ENCODE measurements at places on chromosomes 3 and 15.

GRCh38 chr3:84962415-84962814 is 3.6 kb downstream of the CADM2 start:
- DNase-seq, result no peak

DNA sequence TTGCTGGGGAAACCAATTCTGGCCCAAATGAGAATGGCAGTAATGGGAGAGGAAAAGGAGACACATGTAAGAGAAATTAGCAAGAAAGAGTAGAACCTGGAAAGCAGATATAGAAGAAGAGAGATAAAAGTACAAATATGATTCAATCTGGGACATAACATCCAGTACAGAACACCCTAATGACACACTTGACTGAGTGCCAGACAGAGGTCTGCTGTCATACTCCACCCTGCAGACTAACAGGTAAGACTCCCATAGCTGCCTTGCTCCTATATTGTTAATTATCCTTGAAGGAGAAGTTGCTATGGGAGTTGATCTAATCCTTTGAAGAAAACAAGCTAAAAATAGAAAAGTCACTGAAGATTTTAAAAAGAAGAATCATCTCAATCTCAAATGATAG is 21.1 kb downstream of the CCPG1 start:
- DNase-seq, result no peak

DNA sequence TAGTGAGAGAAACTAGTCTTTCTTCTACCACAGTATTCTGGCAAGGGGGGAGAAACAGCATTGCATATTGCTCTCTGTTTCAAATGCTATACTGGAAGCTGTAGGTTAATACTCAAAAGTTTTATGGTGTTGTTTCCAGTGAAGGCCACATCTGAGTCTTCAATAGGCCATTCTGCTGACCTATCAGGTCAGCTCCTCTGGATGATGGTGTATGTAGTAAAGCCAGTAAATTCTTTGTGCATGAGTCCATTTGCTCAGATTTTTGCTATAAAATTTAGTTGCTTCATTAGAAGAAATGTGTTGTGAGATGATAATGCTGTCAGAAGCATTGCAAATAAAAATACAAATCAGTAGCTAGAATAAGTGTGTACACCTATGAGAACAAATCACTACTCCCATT is 64.9 kb upstream of the RBMS3 start:
- DNase-seq, result no peak

DNA sequence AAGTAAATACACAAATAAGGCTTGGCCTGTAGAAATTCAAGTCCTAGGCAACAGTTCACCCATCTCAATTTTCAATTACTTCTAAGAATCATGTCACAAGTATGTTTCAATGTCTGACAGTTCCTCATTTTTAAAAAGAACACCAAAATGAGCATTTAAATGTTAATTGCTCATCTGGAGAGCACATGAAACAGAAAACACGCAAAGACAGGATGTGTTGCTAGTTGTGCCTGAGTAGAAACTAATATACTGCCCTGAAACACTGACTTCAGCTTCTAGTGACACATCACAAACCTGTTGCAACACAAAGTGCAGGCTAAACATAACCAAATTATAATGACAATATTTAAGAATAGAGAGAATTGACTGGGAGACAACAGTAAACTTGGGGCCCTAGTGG is 167.3 kb upstream of the THBS1 start:
- no peak for DNase-seq

DNA sequence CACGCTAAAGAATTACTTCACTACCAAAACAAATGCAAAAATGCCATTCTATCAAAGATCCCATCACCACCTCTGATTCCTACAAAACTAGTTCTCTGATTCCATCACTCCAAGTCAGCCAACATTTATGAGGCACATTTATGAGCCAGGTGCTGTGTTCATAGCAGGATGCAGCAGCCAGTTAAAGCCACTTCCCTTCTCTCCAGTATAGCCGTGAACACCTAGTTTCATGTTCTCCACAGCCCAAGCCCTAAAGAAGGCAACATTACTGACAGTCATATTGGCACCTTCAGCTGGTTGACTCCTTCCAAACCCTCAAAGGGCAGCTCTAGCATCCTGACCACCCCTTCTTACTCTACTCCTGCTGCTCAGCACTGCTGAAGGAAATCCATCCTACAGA is 36.4 kb downstream of the RYK start:
- DNase-seq, result no peak

- DNase-seq, result no peak
Observed at GRCh38 chr15:67050062-67050461, 15.3 kb upstream of the SMAD3 start.

GRCh38 chr3:189076449-189076848 is 95.3 kb upstream of the TPRG1 start:
- no peak for DNase-seq

GRCh38 chr3:129603561-129603942 is 2.9 kb downstream of the PLXND1 start:
- no peak for DNase-seq

- no peak for DNase-seq
Observed at GRCh38 chr15:49810720-49811119, 189.9 kb downstream of the DTWD1 start.

DNA sequence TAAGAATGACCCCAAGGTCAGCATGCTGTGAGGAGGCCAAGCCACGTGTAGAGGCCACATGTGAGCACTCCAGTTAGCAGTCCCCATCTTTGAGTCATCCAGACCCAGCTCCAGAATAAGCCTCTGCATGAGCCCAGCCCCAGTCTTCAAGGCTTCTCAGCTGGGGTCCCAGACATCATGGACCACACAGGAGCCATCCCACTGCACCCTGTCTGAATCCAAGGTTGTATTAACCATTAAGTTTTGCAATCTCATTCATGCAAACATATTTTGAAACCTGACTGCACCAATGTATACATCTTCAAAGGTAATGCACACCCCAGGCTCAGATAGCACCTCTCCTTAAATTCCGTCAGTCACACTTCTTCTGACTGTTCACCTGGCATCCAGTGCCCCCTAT is 249.1 kb upstream of the CHRNA7 start:
- no peak for DNase-seq

GRCh38 chr15:66599536-66600239 is 33.9 kb upstream of the LCTL start:
- no peak for DNase-seq

DNA sequence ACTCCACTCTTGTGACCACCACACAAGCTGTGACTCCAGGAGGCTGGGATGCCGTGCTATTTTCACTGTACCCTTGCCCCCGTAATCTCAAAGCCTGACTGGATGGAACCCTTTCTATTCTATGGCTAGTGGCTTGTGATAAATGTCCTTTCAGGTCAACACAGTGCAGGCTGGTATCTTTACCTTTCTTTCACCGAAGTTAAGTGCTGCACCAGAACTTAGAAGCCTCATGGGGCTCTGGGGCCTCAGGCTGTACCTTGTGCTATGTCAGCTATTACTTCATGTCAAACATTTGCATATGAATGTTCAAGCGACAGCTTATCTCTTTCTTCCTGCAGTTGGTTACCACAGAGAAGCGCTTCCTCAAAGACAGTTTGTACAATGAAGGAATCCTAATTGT is 66.8 kb downstream of the RPL39L start:
- DNase-seq, result no peak

- DNase-seq, result no peak
Observed at GRCh38 chr15:73686781-73687256, 2.6 kb downstream of the CD276 start.

DNA sequence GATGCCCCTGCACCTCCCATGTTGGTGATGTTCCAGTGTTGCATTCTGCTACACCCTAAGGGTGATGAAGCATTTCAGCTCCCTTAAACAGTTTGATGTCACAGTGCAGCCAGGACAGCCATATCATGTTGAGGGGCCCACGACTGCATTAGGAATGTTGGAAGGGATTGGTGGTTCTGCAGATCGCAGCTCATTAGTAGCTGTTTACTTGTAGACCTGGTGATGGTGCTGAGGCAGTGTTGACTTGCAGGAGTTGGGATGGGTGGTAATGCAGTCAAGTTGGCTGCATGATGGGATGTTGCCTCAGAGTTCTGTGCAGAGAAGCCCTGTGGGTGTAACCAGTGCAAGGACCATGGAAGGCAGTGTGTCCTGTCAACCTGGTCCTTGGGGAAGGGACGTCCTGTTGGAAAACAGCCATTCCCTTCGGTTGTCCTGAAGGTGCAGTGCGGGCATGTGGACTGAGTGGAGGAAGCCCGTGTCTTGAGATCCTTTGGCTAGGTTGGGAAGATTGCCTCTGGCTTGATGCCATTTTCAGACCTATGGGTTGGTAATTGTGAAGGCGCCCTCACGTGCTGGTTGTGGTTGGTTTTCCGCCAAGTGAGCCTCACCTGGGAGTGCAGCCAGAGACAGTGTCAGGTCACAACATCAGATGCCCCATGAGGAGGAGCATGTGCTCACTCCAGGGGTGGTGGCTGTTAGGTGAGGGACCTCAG is 100.7 kb downstream of the SNRPN start:
- no peak for DNase-seq

- no peak for DNase-seq
Observed at GRCh38 chr3:15578289-15578867, 23.0 kb downstream of the HACL1 start.

DNA sequence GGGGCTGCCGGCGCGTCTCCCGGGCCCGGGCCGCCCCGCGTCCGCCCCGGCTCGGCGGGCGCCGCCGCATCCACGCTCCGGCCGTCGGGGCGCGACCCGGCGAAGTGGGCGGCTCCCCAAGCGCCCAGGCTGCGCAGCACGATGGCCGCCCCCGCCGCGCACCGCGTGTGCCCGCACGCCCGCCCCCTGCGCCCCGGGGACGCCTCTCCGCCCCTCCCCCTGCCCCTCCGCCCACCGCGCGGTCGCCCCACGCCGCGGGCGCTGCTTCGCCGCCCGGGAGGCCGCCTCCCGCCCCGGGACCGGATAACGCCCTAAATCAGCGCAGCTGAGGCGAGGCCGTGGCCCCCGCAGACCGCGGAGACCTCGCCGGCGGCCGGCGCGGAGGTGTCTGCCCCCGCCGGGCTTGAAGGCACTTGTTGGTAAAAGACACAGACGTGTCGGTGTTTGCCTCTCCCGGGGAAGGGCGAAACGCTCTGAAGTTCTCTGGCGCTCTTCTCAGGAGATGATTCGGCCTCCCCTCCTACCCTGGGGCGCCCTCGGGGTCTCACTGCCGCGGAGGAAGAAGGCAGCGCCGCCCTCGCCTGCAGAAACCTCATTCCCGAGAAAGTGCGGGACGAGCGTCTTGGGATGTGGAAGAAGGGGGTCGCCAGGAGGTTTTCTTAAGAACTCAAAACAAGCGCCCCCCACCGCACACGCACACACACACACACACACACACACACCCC is at the start of gene BNC1:
Gene BNC1, minus strand, starts transcription at position 106 of the 725 bp plus-strand sequence. Its CDS starts 36 bp downstream, at position 70.
- DNase-seq, result no peak

GRCh38 chr3:98573181-98573728 is 20.2 kb downstream of the CPOX start:
- DNase-seq, result no peak
